ENCODE measurements at places on chromosomes 3 and 15. TPM values are rescaled to one million over a fixed set of nuclear protein-coding genes. Genes with fewer than 3 reads are reported as not detected.

DNA sequence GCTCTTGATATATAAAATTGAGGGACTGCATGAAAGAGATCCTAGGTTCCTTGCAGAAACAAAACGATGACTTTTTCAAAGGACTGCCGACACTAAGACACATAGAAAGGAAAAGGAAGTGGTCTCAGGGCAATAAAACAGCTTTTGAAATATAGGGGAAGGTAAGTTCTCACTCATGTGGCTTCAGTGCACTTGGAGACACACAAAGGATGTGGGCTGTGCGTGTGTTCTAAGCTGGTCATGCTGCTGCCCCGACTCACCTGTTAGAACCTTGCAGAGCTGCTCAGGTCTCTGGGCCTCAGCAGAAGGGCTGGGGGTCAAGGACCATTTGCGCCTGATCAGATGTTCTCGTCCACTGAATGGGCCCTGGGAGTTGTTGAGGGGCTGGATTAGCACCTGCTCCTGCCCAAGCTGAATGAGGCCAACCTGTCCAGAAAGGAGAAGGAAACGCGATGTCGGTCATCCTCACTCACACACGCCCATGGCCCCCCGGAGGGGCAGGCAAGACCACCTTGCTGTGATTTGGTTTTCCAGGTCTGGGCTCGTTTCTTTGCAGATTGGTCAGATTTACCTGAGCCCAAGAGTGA is 11.1 kb downstream of the ADAMTS17 start:
- no peaks in the 10 kb centered on the region for H3K36me3 ChIP-seq
- H3K27me3 ChIP-seq = no peaks in the 10 kb centered on the region

GRCh38 chr3:53843195-53844177 is 2.7 kb downstream of the CHDH start:
- H3K4me1 ChIP-seq = no peaks in the 10 kb centered on the region
- no peak for DNase-seq
- no peak overlapping the region for H3K4me3 ChIP-seq

GRCh38 chr3:189419683-189420082 is 211.5 kb upstream of the TP63 start:
- H3K27ac ChIP-seq = no peak overlapping the region
- no peaks in the 10 kb centered on the region for H3K36me3 ChIP-seq
- no peaks in the 10 kb centered on the region for H3K4me1 ChIP-seq
- H3K4me3 ChIP-seq = no peak overlapping the region
- H3K27me3 ChIP-seq = no peaks in the 10 kb centered on the region
- DNase-seq = no peak

DNA sequence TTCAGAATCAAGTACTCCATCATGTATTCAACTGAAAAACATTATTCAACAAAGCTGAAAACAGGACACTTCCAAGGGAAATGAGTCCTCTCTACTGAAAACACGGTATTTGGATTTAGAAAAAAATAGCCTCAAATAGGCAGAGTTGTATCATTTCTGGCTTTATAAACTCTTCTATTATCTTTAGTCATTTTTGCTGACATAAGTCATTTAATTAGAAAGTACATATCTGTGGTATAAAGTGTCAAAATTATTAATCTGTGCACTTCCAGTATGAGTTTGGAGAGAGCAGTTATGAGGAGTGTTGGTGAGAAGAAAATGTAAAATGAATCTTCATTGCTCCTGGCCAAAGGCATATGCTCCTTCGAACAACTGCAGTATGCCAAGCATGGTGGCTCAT is 59.3 kb downstream of the INO80 start:
- no peaks in the 10 kb centered on the region for H3K27me3 ChIP-seq
- no peaks in the 10 kb centered on the region for H3K4me1 ChIP-seq
- peaks cover 25% of the 10 kb centered on the region for H3K36me3 ChIP-seq
- no peak overlapping the region for H3K4me3 ChIP-seq

- no peak overlapping the region for H3K27ac ChIP-seq
- H3K36me3 ChIP-seq = no peaks in the 10 kb centered on the region
- H3K27me3 ChIP-seq = no peaks in the 10 kb centered on the region
- no peak for DNase-seq
- peaks cover 38% of the 10 kb centered on the region for H3K4me1 ChIP-seq
- H3K4me3 ChIP-seq = no peak overlapping the region
Measured at GRCh38 chr3:143977341-143978262, 6.0 kb downstream of the DIPK2A start.

GRCh38 chr3:169509780-169510692 is 153.5 kb downstream of the MECOM start:
- no peak for DNase-seq
- no peak overlapping the region for H3K27ac ChIP-seq

- H3K4me3 ChIP-seq = no peak overlapping the region
- H3K27ac ChIP-seq = no peak overlapping the region
- no peaks in the 10 kb centered on the region for H3K36me3 ChIP-seq
- no peaks in the 10 kb centered on the region for H3K4me1 ChIP-seq
- no peak for DNase-seq
Measured at GRCh38 chr3:126684218-126684751, 19.8 kb upstream of the CHCHD6 start.

DNA sequence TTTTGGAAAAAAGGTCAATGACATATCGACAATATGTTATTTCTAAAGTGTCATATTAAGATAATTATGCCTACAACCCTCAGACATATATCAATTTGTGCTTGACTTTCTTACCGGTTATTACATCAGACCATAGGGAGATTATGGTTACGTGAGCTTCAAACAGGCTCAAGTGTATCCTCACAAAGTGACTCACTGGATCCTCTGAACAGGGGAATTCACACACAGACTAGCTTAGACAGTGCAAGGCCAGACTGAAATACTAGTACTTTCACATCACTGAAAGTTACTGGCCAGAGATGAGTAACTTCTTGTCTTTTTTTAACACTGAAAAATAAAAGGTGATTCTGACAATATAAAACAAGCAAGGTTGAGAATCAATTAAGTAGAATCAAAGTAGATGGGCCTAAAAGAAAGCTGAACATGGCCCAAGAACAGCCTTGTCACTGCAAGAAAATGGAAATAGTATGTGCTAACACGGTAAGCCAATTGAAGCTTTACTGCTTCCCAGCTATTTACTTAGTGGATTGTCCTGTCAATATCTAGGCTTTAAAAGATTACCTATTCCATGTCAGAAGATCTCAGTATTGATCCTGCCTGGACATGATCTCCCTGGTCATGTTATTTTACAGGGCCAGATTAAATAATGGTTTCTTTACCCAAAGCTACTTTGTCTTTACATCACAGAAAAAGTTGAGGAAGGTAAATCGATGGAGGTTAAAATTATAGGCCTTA is 848.6 kb downstream of the ROBO1 start:
- H3K27me3 ChIP-seq = no peaks in the 10 kb centered on the region
- H3K36me3 ChIP-seq = no peaks in the 10 kb centered on the region
- no peak overlapping the region for H3K27ac ChIP-seq
- H3K4me3 ChIP-seq = no peak overlapping the region
- no peaks in the 10 kb centered on the region for H3K4me1 ChIP-seq
- no peak for DNase-seq

- H3K27me3 ChIP-seq = no peaks in the 10 kb centered on the region
- peak overlapping the region; percentile 12 for H3K27ac ChIP-seq
- H3K36me3 ChIP-seq = no peaks in the 10 kb centered on the region
- DNase-seq = no peak
Measured at GRCh38 chr3:143119974-143120715, 574 bp downstream of the CHST2 start.

GRCh38 chr15:84736375-84736774 is 12.0 kb upstream of the ZNF592 start:
- peaks cover 53% of the 10 kb centered on the region for H3K4me1 ChIP-seq
- H3K36me3 ChIP-seq = no peaks in the 10 kb centered on the region
- no peaks in the 10 kb centered on the region for H3K27me3 ChIP-seq

DNA sequence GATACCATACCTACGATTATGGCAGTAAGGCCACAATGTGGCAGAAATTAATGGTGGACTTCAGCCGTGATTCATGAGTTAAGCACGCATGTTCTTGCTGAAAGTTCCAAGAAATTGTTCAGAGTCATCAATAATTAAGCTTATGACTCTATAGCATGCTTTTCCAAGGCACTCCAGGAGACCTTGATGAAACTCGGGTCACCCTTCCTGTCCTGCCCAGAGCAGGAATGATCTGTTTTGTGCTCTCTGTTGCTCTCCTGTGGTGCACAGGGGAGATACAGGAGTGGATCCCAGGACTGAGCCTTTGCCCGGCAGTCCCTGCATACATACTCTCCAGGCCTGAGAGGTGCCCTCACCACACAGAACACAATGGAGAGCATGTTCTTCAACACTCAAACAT is 141.6 kb upstream of the SLC2A2 start:
- H3K4me3 ChIP-seq = no peak overlapping the region
- H3K36me3 ChIP-seq = peaks cover 8% of the 10 kb centered on the region
- H3K27ac ChIP-seq = no peak overlapping the region
- no peak for DNase-seq
- no peaks in the 10 kb centered on the region for H3K27me3 ChIP-seq

DNA sequence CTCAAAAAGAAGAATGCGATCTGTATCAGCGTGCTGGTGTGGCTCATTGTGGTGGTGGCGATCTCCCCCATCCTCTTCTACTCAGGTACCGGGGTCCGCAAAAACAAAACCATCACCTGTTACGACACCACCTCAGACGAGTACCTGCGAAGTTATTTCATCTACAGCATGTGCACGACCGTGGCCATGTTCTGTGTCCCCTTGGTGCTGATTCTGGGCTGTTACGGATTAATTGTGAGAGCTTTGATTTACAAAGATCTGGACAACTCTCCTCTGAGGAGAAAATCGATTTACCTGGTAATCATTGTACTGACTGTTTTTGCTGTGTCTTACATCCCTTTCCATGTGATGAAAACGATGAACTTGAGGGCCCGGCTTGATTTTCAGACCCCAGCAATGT is 1.3 kb downstream of the P2RY1 start:
- no peaks in the 10 kb centered on the region for H3K4me1 ChIP-seq
- no peaks in the 10 kb centered on the region for H3K36me3 ChIP-seq
- peak overlapping the region; percentile 51 for H3K27ac ChIP-seq
- DNase-seq = no peak
- no peaks in the 10 kb centered on the region for H3K27me3 ChIP-seq

DNA sequence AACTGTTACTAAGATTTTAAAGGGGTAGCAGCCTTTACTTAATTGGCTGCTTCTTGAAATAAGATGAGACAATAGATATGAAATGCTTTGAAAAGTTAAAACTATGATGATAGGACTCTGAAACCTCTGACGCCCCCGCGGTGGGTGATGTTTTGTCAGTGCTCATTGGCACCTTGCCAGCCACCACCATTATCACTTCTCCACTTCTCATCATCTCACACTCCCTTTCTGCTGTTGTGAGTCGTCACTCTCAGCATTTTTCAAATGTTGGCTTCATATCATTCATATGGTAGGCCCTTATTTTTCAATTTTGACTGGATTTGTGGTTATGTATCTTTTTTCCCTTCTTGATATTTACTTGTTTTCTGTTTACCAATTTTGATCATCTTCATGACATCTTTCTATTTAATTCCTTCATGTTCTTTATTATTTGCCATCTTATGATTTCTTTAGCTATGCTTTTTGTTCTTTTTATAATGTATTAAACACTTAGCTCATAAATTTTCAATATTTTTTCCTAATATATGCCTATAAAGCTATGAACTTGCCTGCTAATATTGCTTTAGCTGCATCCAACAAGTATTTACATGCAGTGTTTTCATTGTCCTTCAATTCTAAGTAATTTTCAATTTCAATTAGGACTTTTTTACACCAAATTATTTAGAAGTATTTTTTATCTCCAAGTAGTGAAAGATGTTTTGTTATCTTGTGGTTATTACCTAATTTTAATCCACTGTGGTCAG is 30.3 kb upstream of the SKOR1 start:
- H3K36me3 ChIP-seq = no peaks in the 10 kb centered on the region
- no peak overlapping the region for H3K4me3 ChIP-seq
- no peaks in the 10 kb centered on the region for H3K4me1 ChIP-seq
- no peaks in the 10 kb centered on the region for H3K27me3 ChIP-seq
- peak; percentile 6 for DNase-seq

- H3K27ac ChIP-seq = no peak overlapping the region
- H3K36me3 ChIP-seq = no peaks in the 10 kb centered on the region
- DNase-seq = peak; percentile 50
- H3K4me3 ChIP-seq = peak overlapping the region; percentile 66
Measured at GRCh38 chr3:125141596-125142419, 70.7 kb downstream of the SLC12A8 start.

GRCh38 chr3:72538070-72538745 is 310.0 kb downstream of the SHQ1 start:
- no peaks in the 10 kb centered on the region for H3K27me3 ChIP-seq
- no peak for DNase-seq
- H3K4me3 ChIP-seq = no peak overlapping the region
- no peak overlapping the region for H3K27ac ChIP-seq

DNA sequence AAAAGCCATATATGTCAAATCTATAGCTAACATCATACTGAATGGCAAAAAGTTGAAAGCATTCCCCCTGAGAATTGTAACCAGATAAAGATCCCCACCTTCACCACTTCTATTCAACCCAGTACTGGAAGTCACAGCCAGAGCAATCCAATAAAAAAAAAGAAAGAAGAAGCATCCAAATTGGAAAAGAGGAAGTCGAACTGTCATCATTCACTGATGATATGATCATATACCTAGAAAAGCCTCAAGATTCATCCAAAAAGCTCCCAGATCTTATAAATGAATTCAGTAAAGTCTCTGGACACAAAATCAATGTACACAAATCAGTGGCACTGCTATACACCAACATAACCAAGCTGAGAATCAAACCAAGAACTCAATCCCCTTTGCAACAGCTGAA is 97.4 kb downstream of the CBLB start:
- no peak overlapping the region for H3K4me3 ChIP-seq
- H3K36me3 ChIP-seq = no peaks in the 10 kb centered on the region
- no peak for DNase-seq
- no peak overlapping the region for H3K27ac ChIP-seq

DNA sequence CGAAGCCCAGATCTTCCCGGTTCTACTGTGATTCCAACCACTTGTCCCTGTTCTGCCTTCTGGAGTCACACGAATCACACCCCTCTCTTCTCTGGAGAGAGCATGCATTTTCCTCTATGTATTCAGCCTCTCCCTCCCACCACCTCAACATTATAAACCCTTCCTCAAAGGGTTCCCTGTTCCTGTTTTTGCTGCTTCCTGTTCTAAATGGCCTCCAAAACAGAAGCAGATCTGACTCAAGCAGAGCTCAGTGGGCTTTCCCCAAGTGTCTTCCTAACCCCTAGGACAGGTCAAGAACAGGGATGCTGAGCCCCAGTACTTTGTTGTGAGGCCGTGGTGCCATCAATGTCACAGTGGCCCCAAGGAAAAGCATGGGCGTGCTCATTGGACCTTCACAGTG is 75.7 kb upstream of the ARNT2 start:
- DNase-seq = no peak
- no peaks in the 10 kb centered on the region for H3K4me1 ChIP-seq
- H3K27ac ChIP-seq = no peak overlapping the region
- no peak overlapping the region for H3K4me3 ChIP-seq
- no peaks in the 10 kb centered on the region for H3K36me3 ChIP-seq

DNA sequence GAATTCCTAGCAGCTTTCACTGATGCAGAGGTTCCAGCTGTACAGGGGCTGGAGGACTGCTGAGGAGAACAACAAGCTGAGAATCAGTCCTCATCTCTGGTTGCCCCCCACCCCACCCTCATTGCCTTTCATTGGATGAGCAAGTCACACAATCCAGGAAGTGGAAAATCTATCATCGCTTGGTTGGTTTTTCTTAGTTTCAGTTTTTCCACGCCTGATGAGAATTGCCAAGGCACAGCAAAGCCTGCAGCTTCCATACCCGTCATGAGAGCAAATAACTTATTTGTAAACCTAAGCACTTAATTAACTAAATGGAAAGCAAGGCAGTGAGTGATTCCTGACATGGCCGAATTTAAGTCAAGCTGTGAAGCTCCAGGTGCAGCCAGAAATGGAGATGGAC is 21.4 kb upstream of the LIPC start:
- H3K27me3 ChIP-seq = no peaks in the 10 kb centered on the region
- H3K4me1 ChIP-seq = no peaks in the 10 kb centered on the region
- DNase-seq = peak; percentile 62
- no peak overlapping the region for H3K27ac ChIP-seq

Gene SLC24A5
- not detected for total RNA-seq

Gene PCNP
- 205 TPM for total RNA-seq
